ENCODE measurements at places on chromosomes 1 and 21.

DNA sequence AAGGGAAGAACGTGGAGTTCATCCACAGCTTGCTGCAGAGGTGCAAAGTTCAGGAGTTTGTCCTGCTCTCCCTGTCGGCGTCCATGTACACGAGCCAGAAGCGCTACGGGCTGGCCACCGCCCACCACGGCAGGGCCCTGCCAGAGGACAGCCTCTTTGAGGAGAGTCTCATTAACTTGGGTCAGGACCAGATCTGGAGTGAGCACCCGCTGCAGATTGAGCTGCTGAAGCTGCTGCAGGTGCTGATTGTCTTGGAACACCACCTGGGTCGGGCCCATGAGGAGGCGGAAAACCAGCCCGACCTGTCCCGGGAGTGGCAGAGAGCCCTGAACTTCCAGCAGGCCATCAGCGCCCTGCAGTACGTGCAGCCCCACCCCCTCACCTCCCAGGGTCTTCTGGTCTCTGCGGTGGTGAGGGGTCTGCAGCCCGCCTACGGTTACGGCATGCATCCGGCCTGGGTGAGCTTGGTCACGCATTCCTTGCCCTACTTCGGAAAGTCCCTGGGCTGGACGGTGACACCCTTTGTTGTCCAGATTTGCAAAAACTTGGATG, 73.8 kb upstream of the MORC3 start:
- DNase-seq = peak; percentile 44

- peak; percentile 43 for DNase-seq
Measured at GRCh38 chr1:202274611-202275010, 67.1 kb downstream of the UBE2T start.

DNA sequence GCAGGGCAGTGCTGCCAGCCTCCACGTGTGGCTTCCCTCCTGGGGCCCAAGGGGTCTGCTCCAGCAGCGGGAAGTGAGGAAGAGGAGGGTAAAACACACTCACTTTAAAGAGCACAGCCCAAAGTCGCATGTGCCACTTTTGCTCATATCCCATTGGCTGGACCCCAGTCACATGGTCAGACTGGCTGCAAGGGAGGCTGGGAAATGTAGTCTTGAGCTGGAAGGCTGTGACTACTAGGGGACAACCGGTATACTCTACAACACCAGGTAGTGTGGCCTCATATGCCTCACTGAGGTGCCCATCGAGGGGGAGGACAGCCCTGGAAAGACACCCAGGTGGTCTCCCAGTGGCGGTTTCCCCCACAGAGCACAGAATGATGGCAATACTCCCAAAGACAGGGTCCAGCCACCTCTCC, 45.2 kb downstream of the CAMK2N1 start:
- peak; percentile 52 for DNase-seq

DNA sequence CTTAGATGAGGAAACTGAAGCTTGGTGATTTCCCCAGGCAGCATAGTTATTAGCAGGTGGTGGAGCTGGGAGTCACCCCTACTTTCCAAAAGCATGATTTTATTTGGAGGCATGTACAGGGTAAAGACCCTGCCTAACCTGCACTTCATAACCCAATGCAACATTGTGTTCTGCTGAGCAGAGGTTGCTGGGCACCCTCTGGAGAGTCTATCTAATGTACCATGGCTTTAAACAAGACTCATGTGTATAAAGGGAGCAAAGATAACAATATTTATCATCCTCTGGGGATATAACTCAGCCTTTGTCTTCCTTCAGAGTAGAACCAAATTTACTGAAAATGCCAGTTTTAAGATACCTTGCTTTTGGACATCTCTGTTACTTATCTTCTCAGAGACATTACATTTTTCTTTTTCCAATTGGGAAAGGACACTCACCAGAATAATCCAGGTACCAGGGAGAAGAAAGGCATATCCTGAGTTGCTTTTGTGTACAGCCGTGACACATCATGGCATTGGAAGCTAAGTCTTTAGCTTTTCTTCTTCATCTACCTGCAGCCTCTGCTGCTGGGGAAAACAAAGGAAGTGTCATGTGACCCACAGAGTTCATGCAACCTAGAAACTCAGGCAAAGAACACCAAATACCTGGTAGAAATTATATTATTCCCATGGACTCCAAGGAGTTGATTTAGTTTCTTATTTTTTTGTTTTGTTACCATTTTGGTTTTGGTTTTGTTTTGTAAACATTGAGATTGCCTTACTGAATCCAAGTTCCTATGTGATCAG, 39.6 kb downstream of the ELAVL4 start:
- peak; percentile 1 for DNase-seq

- peak; percentile 74 for DNase-seq
Measured at GRCh38 chr1:43834280-43835081, 99.1 kb upstream of the ARTN start.

DNA sequence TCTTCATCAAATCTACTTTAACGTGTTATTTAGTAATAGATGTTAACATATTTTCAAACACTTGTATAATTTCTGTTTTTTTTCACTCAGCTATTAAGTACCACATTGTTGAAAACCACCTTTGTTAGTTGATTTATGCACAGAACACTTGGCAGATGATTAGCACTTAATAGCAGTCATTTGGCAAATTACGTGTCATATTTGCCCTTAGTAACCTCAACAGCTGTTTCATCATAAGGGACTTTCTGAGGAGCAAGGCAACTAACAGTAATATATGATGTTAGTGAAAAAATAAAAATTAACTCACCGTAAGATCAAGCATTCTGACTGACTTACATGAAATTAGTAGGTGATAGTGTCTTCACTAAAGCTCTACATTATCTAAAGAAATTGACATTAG, 186.4 kb downstream of the HMCN1 start:
- peak; percentile 37 for DNase-seq

Data from epithelial cell of esophagus (primary cell).